Activated CD4-positive, alpha-beta T cell treated with anti-CD3 and anti-CD28 coated beads, Interleukin-2, amount 50 U/mL, for 24 hours (primary cell): ENCODE measurements at places on chromosomes 5 and 9.

DNA sequence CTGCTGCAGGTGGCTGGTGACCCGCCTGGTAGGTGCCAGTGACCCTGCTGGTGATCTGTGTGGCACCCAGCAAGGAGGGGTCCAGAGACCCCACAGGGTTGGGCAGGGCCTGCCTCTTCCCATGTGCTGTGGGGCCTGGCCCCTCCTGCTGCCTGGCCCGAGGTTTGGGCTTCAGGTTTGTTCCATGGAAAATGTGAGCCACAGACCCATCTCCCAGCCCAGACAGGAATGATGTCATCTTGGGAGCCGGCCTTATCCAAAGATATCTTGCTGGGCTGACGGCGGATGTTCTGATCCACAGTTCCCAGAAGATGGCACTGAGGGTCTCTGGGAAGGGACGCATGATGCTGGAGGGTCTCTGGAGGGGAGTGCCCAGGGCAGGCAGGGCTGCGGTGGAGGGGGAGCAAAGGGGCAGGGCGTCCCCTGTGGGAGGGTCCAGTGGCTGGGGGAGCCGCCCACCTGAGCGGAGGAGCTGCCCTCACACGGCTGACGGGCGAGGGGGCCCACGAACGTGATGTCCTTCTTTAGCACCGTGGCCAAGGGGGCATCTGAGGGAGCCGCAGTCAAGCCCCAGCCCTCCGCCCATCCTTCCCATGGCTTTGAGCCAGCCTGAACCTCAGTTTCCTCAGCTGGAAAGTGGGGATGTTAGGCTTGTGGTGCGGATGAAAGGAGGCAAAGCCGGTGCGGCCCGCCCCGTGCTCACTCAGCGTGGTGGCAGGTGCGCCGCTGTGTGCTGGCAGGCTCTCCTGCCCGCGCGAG is 68.1 kb downstream of the COL5A1 start:
- DNase-seq, result no peak

DNA sequence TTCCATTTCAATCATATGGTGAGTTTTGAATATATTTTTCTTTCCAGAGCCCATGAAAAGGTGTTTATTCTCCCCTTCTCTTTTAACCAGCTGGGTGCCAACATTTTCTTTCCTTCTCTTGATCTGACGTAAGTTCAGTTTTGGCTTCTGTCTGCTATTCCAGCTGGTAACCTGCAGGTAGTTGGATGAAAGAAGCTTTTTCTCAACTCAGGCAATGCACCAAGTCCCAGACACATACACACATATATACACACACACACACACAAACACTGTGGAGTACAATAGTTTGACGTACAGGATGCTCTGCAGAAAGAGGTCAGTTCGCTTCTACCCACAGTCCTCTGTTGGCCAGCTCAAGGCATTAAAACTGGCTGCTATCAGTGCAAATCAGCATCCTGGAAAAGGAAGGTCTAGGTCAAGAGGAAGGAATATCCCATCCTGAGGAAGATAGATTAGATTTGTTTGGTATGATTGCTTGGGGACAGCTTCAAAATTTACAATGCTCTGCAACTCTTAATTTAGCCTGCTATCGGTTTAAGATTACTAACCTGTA is 214.3 kb upstream of the SEMA6A start:
- DNase-seq, result no peak

GRCh38 chr5:84181093-84181492 is 203.6 kb downstream of the EDIL3 start:
- DNase-seq, result no peak

GRCh38 chr5:157197086-157197485 is 16.4 kb downstream of the ITK start:
- DNase-seq, result no peak

GRCh38 chr9:93033531-93033930 is 25.0 kb upstream of the SUSD3 start:
- DNase-seq, result no peak

- DNase-seq, result no peak
These were observed 315 bp upstream of the GPR150 start for GRCh38 chr5:95619514-95620029.

DNA sequence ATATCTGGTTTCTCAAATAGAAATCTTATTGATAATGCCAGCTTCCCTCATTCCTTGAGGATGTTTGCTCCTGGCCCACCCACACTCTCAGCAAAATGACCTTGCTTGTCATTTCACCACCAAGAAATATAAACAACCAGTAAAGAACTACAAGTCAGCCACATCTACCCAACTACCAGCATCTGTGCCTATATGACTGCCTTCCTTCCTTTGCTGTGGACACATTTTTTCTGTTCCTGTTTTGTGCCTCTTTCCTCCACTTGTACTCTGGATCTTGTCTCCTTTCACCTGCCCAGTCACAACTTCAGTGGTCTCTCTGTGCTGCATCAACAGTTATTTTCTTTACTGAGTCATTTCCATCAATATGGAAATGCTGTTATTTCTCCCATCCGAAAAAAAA is 20.3 kb downstream of the KIF2A start:
- DNase-seq, result no peak

DNA sequence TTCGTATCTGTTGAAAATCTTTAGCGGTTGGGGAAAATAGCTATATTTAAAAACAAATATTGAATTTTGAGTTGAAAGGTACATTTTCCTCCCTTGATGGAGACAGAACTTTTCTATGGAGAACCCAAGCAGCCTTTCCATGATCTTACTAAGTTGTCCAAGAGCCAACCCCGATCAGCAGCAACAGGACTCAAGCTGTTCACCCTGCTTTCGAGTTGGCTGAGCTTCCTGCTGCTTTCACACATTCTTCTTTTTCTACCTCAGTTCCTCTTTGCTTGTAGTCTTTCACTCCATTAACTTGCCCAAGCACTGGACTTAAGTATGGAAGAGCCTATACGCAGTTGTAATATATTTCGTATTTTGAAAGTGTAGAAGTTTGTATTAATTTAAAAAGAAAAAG is 59.4 kb downstream of the IL6ST start:
- DNase-seq, result no peak

DNA sequence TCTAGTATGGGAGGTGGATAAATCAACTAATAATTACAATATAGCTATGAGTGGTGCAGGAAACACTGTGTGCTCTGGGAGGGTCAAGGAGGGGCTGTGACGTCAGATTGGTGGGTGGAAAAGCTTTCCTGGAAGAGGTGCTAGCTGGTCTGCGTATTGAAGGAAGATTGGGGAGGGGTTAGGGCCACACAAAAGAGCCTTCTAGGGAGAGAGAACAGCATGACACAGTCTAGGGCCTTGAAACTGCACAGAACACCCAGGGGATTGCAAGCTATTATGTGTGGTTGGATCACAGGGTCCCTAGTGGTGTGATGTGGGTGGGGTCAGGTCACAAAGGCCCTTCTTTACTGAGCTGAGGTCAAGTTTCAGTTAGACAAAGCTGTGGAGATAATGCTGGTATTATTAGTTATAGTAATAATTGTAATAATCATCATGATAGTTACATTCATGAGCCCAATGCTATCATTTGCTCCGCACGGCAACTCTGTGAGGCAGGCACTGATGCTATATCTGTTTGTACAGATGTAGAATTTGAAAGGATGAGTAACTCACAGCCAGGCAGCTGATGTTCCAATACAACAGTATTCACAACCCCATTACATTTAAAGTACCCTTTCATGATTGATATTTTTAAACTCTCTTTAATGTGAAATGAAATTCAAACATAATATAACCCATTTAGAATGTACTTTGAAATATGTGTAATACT is 197.4 kb upstream of the IL12B start:
- DNase-seq, result no peak

GRCh38 chr5:156400231-156400986 is 73.4 kb downstream of the SGCD start:
- no peak for DNase-seq

- no peak for DNase-seq
These were observed 15.1 kb downstream of the AK3 start for GRCh38 chr9:4725706-4726442.

GRCh38 chr9:129174724-129175514 is 3.1 kb downstream of the IER5L start:
- no peak for DNase-seq

- no peak for DNase-seq
These were observed 49.2 kb upstream of the NEK6 start for GRCh38 chr9:124208571-124208970.

DNA sequence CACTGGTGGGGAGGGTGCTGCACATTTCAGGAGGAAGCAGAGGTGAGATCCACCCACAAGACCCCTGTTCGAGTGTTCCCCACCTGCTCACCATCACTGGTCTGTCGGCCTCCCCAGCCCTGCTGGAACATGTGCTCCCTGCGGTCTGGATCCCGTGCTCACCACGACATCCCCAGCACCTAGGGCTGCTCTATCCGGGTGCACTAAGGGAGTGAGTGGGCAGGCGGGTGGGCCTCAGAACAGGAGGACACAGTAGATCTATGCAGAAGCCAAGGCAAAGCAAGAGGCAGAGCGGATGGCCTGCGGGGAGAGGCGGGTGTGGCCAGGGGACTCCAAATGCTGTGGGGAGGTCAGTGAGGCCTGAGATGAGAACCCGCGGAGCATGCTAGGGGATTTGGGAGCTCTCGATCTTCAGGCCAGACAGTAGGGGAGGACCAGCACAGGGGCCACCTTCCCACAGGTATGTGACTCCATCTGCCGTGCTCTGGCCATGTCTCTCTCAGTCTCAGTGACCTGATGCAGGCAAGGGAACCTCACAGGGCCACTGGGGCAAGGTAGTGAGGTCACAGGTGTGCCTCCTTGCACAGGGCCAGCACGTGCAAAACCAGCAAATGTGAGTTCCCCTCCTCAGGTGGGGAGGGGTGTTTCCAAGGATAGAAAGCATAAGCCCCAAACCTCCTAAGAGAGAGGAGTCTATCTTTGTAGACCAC is 134.2 kb downstream of the ZNF354C start:
- no peak for DNase-seq

GRCh38 chr5:142842994-142843905 is 73.1 kb downstream of the ARHGAP26 start:
- DNase-seq, result no peak

DNA sequence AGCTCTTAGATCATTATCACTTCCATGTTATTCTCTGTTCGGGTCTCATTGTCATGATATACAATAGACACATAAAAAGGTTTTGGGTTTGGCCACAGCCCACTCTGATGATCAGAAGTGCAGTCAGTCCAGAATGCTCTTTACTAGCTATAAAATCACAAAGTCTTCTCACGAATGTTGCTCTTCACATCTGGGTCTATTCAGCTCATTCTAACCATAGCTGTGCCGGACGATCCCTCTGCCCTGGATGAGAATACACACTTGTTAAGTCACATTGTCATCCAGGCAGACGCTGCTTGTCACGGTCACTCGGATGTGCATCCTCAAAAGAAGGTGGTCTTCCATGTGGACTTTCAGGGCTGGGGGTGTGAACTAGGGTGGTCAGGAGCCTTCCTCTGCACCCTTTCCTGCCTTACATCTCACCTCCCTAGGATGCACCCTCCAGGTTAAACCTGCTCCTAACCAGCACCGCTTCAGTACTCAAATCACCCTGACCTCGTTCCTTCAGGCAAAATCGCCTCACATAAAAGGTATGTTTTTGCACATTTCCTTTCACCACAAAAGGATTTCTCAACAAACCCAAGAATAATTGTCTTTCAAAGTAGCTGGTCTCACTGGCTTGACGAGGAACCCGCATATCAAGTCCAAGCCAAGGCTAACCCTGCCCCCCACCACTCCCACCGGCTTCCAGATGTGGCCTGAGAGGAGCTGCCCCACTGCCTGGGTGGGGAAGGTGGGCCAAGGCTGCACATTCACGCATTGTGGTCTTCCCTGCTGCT is 21.9 kb downstream of the ANKH start:
- no peak for DNase-seq

- DNase-seq, result no peak
These were observed 100.1 kb downstream of the SPEF2 start for GRCh38 chr5:35717718-35718117.

- no peak for DNase-seq
These were observed 73.9 kb downstream of the CSNK1G3 start for GRCh38 chr5:123585871-123586270.

DNA sequence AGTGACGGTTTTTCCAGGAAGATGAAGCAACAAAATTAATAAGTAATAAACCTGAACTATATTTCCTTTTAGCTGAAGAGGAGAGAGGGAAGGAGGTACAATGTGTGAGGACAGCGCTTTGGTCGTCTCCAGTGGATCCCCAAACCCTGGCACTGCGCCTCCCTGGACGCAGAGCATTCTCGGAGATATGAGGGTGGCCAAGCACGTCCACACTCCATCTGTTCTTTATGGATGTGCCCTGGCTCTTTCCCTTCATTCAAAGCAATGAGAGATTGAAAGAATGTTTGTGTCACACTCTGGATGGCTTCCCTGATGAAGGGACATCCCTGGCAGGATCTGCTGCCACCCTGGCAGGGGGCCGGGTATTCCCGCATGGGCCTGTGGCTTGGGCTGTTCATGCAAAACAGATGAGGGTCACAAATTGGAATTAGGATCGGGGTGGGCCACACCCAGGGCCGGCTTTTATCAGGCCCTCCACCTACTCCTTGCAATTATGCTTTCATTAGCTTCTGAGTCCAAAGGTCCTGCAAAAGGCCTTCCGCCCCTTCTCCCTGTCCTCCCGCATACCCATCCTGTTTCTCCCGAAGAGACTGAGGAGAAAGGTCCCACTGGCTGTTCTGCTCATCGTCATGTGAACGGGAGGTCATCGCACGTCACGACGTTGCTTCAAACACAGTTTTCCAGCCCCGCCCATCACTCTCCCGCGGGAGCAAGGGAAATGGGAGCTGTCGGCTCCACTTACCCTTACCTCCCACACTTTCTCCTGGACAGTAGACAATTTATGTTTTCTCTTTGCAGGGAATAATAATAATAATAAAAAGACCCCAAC is 286.1 kb upstream of the IRX4 start:
- no peak for DNase-seq

GRCh38 chr9:77125665-77126064 is 51.7 kb upstream of the VPS13A start:
- no peak for DNase-seq

GRCh38 chr9:112867275-112867991 is 23.2 kb downstream of the SLC46A2 start:
- DNase-seq, result no peak

DNA sequence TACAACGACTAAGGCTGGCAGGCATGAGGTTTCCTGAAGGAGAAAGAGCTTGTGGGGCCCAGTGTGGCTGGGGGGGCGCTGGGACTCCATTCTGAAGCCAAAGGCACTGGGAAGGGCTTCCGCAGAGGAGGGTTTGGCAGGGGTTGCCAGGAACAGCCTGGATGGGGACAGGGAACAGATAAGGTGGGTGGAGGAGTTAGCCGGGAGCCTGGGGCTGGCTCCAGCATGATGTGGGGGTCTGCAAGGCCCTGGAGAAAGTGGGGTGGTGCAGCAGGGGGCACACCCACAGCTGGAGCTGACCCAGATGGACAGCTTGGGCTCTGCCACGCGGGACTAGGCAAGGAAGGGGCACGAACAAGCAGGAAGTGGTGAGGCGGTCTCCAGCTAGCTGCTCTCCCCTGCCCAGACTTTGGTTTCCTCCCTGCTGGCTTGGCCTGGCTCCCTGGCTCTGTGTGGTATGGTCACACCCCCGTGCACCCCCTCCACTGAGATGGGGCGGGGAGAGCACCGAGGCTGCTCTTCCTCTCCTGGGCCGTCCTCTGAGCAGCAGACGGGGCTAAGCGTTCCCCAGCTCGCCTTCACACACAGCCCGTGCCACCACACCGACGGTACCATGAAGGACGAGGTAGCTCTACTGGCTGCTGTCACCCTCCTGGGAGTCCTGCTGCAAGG is at the start of gene LTC4S:
Gene LTC4S, plus strand, starts transcription at position 519 of the 672 bp plus-strand sequence. Its CDS starts 95 bp downstream, at position 614.
- no peak for DNase-seq

- DNase-seq, result no peak
These were observed 1.2 kb downstream of the CKS2 start for GRCh38 chr9:89312222-89312571.
